ENCODE measurements at places on chromosomes 12 and 14.

DNA sequence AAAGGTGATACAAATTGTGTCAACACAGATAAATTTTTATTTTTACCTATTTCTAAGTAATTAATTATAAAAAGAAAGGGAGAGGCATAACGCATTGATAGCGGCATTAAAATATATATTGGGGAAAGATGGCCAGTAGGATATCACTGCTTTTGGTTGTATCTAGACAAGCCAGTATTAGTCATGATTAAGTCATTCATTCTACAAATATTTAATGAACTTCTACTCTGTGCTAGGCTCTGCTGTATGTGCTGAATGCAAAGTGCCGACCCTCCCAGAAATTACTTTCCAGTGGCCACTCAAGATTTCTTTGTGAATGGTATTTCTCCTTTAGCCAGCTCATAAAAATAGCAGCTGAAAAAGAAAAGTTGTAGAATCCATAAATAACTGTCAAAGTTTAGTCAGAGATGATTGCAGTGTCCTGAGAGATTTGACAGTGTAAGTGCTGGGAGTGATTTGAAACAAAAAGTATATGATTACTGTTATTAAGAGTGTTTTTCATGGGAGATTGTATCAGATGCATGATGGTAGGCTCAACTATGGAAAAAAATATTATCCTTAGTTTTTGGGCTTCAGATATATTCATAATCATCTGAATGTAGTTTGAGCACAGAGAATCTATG lies 133.2 kb downstream of the MGAT4C start:
- no peak for DNase-seq

- no peak for DNase-seq
Measured at GRCh38 chr12:42652048-42652447, 62.5 kb upstream of the PRICKLE1 start.

DNA sequence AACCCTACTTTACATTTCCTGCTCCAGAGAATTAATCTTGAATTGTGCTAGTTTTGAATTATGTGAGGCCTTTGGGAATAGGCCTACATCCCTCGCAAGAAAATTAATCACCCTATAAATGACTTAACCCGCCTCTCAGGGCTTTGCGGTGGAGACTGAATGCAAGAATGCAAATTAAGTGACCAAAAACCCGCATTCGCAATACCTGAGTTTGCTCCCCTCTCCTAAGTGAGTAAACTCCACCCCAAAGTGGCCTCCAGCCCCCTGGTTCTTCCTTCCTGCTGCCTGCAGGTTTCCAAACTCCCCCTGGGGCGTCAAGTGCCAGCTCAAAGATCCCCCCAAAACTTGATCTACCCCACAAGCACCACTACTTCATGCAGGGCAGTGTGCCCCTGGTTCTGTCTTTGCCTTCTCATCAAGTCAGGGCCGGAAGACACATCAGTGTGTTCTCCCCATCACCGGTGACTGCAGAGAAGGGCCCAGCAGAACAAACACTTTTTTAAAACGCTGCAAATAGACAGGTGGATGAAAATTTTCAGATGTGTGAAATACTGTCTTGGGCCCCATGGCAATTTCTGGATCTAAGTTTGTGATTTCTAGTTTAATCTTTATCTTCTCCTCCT lies 644.7 kb downstream of the VRK1 start:
- DNase-seq: no peak

- no peak for DNase-seq
Measured at GRCh38 chr12:103716517-103717196, 124.4 kb downstream of the NT5DC3 start.

GRCh38 chr14:68363843-68364767 lies 428.8 kb downstream of the ZFP36L1 start:
- DNase-seq: no peak

GRCh38 chr12:108711489-108712164 lies 19.7 kb downstream of the CORO1C start:
- no peak for DNase-seq

DNA sequence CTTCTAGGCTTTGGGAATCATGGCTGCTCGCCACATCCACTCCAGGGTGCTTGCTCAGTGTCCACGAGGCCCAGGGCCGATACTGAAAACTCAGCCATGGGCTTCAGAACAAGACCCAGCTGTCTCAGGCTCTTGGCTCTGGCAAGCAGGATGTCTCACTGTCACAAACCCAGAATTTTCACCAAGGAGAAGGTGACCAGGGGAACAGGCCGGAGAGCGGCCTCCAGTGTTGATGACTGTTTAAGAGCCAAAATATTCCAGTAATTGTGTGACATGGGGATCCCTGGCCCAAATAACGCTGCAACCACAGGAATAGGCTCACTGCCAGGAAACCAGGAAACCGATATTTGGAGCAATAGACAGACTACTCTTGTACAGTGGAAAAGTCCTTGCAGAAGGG lies 9.8 kb upstream of the SERPINA5 start:
- no peak for DNase-seq

DNA sequence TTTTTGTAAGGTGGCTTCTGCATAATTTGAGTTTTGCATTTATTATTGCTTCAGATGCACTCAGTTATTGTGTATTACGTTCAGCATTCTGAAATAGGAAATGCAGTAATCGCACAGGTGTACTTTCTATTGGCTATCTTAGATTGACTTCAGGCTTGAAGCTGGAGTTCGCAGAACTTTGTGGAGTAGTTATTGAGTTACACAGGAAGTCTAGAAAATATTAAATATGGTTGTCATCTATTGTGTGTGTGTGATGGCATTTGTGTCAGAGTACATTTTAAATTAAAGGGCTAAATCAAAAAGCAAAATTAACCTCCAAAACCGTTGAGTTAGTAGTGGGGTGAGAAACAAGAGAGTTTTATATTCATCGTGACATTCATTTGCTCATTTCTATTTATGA lies 2.7 kb downstream of the ARID2 start:
- DNase-seq: no peak

- DNase-seq: no peak
Measured at GRCh38 chr14:68737086-68737485, 55.8 kb downstream of the ZFP36L1 start.

GRCh38 chr14:100576091-100577085 lies 10.8 kb downstream of the BEGAIN start:
- no peak for DNase-seq

Data from NCI-H187 (cell line).